ENCODE measurements at places on chromosomes 16 and 17.
A peak's percentile ranks its signal among the peaks of the same experiment; 100 is the strongest.

- DNase-seq: no peak
Measured at GRCh38 chr17:18155179-18155578, 28.4 kb upstream of the ALKBH5 start.

GRCh38 chr16:7501868-7502267 lies 169.2 kb downstream of the RBFOX1 start:
- DNase-seq: no peak

- no peak for DNase-seq
Measured at GRCh38 chr16:82761236-82761635, 134.5 kb downstream of the CDH13 start.

- no peak for DNase-seq
Measured at GRCh38 chr17:76345377-76345974, 8.2 kb downstream of the PRPSAP1 start.

DNA sequence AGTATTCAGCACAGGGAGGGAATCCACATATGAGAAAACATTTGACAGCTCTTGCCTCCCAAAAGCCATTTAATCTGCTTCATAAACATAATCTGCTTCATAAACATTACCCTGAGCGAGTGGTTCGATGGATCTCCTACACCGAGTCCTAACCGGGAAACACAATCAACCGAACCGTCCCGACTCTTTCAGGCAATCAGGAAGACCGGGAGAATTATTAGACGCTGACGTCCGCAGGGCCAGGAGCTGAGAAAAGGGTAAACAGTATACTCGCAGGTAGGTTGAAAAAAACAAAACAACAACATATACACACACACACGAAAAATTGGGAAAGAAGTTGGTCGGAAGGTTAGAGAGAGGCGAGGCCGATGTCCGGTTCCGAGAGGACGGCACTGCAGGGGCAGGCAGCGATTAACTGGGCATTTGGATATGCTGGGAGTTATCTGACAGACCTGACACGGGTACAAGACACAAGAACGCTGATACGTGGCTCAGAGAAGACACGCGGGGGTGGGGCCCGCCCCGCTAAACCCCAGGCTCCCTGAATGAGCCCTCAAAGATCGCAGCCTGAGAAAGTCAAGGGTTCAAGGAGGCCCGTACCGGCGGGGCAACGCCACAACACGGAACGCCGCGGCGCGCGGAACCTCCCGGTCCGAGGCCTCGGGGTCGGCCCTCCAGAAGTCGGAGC lies 585 bp downstream of the AP1G1 start:
- peak; percentile 60 for DNase-seq

- DNase-seq: no peak
Measured at GRCh38 chr16:11526655-11527350, 59.9 kb downstream of the LITAF start.

GRCh38 chr17:6638046-6638908 lies 2.2 kb downstream of the KIAA0753 start:
- DNase-seq: no peak

- no peak for DNase-seq
Measured at GRCh38 chr17:47604598-47604927, 45.2 kb upstream of the KPNB1 start.

DNA sequence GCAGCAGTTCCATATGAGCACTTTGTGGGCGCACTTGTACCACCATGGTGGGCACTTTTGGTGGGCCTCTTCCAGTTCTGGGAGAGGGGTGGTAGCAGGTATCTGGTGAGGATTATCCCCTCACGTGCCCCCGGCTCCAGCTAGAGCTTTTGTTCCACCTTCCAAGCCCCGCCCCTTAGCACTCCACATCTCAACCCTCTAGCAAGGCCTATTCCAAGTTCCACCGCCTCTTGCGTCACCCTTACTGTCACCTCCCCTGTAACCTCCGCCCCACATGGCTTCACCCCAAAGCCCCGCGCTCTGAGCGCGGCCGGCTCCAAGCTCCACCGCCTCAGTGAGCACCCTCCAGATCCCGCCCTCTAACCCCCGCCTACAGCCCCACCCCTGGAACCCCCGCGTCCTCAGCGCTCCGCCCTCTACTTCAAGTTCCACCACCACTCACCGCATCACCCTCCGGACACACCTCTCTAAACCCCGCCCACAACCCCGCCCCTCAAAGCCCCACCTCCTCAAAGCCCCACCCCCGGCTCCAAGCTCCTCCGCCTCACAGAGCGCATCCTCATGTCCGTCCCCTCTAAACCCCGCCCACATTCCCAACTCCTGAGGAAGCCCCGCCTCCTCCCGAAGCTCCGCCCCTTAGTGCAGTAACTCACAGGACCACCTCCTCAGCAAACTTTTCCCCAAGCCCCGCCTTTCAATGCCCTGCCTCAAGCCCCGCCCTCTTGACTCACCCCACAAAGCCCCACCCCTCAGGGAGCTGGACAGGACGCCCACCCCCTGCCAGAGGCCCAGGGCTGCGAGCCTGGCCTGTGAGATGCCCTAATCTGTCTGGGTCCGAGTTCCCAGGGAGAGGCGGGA lies 11.1 kb downstream of the SCN4A start:
- no peak for DNase-seq

DNA sequence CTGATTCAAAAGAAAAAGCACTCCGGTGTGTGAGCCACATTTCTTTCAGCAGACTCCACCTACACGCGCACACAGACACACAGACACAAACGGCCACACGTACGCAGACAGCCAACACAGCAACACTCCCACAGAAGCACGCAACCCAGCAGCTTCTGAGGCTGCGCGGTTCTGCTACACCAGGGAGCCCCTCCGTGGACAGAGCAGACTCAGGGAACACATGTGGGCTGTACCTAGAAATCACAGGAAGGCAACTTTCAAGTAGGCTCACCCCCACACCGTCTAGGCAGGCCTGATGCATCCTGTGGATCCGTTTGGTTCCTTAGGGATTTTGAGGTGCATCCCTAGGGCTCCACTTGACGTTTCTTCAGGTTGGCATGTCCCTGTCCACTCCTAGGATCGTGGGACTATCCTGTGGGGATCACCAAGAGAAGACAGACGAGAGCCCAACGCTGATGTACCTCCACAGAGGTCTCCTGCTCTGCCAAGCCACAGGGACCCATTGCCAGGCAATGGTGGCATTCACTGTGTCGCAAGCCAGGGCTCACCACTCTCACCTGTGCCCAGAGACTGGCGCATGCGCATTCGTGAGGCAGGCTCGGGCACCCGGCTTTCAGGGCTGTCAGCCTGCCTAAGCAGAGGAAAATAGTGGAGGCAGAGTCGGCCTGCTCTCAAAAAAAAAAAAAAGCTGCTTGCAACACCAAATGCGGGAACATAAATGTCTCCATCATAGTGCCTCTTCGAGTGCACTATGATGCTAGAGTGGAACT lies 2333.3 kb downstream of the TP53TG3F start:
- no peak for DNase-seq

- no peak for DNase-seq
Measured at GRCh38 chr17:56908001-56908542, 5.8 kb downstream of the TRIM25 start.

Measured in substantia nigra (tissue), 51 donors.